Effector memory CD4-positive, alpha-beta T cell (primary cell): ENCODE measurements at places on chromosomes 1 and 21.

DNA sequence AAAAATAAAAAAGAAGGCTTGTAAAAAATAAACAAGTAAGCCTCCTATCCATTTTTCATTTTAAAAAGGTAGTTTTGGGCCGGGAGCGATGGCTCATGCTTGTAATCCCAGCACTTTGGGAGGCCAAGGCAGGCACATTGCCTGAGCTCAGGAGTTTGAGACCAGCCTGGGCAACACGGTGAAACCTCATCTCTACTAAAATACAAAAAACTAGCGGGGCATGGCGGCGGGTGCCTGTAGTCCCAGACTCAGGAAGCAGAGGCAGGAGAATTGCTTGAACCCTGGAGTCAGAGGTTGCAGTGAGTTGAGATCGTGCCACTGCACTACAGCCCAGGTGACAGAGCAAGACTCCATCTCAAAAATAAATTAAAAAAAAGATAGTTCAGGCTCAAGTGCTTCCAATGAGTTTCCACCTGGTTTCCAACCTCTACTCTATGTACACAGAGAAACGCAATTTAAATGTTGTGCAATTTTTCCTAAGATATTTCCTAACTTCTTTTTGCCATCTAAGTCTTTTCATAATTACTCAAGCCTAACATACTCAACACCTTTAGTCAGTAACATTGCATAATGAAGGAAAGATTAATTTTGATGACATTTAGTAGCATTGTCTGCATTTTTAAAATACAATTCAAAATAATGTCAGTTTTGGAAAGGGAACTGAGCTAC, 106.3 kb downstream of the KCNT2 start:
- DNase-seq, result no peak

DNA sequence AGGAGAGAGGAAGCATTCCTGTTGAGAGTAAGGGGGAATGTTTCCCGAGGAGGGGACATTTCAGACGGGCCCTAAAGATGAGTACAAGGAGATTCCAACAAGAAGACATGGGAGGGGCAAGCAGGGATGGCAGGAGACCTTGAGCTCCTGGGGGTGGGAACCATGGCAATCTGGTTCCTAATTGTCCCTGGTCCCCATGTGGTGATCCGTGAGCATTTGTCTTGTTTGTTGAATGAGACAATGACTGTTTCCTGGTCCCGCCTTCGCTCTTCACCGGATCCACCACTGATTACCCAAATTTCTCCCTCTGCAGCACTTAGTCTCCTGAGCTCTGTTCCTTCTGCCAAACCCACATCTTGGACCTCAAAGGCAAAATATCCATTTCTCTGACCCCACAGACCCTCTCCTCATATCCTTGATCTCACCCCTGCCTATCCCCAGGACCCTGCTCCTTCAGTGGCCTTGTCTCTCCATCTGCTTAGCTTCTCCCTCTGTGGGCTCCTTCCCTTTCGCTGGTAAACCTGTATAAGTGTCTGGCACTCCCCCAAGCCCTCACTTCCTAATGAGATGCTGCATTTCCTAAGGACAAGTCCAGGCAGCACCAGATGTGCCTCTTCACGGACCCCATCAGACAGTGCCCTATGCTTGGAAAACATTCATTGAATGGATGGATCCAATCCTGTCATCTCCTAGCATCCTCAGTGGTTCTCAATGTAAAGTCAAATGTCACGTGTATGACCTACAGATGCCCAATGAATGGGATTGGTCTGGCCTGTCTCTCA, 8.3 kb upstream of the CSF1 start:
- no peak for DNase-seq

DNA sequence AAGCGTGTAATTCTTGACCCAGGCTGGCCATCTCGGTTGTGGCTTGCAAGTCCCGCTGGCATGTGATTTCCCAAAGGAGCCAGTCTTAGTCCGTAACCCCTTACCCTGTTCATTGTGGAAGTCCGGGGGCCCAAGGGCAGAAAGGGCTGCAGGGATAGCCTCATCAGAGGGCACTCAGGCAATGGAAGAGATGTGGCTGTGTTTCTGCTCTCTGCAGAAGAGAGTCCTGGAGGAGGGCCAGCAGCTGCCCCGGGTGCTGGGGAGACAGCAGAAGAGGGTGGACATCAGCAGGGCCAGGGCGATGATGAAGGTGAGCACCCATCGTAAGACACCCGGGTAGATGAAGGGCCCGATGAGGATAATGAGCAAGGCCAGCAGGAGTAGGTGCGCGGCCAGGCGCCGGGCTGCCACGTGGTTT, 830 bp downstream of the RNF186 start:
- DNase-seq, result no peak

- DNase-seq, result no peak
Measured at GRCh38 chr1:18309552-18310155, 171.1 kb upstream of the KLHDC7A start.

DNA sequence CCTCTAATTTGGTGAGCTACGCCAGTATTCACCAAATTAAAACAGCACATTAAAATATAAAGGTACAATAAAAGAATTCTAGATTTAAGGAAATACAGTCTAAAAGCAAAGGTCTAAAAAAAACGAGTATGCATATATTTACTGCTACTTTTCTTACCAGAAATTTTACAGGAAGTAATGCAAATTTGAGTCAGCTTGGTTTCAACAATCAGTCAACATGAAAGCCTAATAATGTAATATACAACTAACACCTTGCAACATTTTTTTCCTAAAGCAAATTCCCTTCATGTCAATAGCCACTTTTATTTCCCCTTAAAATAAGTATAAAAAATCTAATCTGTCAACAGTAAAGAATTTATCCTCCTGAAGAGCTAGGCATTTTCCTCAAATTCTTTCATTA, 11.9 kb downstream of the PTP4A2 start:
- no peak for DNase-seq

GRCh38 chr1:37722181-37723071, 30.1 kb downstream of the CDCA8 start:
- DNase-seq, result no peak

DNA sequence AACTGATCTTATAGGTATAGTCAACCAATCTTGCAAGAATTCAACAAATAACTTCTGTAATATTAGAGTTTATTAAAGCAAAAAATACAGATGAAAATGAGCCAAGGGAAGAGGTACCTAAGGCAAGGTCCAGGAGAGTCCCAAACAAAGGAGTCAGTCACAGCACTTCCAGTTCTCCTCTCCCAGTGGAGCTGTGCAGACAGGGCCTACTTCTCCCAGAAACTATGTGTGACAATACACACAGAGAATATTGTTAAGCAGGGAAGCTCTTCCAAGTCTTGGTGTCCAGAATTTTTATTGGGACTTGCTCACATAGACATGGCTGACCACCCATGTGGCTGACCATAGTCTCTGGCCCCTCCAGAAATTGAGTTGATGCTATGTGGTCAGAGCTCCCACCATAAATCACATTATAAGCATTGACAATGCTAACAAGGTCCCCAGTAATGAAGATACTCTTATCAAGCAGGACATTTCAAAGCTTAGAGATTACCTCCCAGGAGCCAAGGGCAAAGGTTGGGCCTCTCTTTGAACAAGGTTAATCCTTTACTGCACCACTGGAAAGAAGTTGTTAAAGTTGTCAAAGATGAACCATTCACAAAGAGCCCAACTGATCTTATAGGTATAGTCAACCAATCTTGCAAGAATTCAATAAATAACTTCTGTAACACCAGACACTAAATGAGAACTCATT, 3.5 kb upstream of the CD244 start:
- no peak for DNase-seq

- no peak for DNase-seq
Measured at GRCh38 chr1:56515898-56516538, 63.3 kb downstream of the PLPP3 start.

DNA sequence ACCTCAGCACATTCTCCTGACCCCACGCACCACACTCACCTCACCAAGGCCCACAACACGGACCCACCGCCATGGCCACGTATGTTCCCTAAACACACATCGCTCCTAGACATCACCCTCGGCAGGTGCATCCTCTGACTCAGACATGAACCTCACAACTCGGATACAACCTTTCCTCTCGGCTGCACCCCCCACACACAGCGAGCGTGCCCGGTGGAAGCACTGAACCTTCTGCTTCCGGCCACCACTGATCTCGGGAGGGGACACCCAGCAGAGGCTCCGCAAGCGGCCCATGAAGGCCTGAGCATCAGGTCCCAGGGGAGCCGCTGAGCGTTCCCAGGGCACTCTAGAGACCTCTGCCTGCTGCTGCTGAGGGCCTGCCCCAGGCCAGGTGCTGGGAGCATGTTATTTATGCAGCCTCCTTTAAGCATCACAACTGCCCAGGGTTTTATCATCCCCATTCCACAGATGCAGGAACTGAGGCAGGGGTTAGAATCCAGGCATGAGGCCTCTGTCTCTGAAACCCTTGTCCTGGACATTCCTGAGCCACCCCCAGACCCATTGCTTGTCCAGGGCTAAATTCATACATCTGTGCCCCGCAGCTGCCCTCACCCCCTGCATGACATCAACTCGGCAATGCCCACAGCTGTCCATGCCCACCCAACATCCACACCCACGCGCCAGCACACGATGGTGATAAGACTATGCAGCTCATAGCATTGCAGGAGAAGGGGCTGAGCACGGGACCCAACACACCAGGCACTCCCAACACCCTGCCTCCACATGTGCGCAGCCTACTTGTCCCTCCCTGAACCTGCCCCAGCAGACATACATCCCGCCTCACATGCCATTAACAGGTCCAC, 27.0 kb downstream of the SDC3 start:
- no peak for DNase-seq

- DNase-seq, result no peak
Measured at GRCh38 chr1:52102336-52103013, 39.4 kb upstream of the ZFYVE9 start.

GRCh38 chr1:58465825-58466629, 80.5 kb downstream of the OMA1 start:
- no peak for DNase-seq

DNA sequence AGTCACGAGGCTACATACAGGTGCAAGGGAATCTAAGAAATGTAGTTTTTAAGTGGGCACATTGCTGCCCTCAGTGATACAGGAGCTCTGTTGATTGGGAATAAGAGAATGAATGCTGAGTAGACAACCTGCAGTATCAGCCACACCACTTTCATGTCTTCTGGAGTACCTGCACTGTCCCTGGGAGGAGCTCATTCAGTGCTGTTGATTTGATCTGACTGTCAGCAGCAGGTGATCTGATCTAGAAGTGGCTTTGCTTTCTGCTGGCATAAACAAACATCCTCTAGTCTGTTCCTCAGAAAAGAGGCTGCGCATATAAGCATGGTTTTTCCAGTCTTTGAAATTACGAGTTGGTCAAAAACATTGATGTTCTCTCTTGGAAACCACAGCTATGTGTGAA, 35.5 kb upstream of the LRRC52 start:
- no peak for DNase-seq

GRCh38 chr21:28247454-28248020, 745.1 kb downstream of the LTN1 start:
- DNase-seq, result no peak

DNA sequence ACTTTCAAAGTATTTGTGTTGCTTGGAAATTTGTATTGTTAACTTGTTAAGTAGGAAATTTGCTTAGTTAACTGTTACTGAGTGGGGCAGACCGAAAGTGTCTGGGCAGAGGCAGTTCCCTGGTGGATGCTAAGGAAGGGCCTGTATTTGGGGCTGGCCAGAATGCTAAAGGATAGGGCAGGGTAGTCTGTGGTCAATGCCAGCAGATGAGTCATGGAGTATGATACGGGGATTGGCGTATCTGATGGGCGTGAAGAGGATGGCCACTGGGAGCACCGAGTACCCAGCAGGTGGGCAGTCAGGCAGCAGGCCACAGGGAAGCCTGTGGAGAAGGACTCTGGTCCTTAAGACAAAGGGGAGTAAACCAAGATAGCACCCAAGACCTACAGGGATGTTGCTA, 46.6 kb upstream of the SCAF4 start:
- DNase-seq, result no peak

DNA sequence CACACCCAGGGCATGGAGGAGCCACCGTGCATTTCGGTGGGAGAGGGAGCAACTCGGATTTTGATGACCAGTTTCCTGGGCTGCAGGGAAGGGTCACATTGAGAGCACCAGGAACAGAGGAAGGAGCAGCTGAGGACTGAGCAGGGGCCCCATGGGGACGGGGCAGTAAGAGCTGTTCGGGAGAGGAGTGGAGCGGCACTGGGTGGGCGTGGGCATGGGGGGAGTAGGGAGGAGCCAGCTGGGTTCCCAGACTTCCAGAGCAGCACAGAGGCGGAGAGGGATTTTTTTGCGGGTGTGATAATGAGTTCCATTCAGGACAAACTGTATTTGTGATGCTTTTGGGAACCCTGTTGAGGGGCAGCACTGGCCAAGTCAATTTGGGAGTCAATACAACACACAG, 17.4 kb upstream of the GPR153 start:
- DNase-seq, result no peak

DNA sequence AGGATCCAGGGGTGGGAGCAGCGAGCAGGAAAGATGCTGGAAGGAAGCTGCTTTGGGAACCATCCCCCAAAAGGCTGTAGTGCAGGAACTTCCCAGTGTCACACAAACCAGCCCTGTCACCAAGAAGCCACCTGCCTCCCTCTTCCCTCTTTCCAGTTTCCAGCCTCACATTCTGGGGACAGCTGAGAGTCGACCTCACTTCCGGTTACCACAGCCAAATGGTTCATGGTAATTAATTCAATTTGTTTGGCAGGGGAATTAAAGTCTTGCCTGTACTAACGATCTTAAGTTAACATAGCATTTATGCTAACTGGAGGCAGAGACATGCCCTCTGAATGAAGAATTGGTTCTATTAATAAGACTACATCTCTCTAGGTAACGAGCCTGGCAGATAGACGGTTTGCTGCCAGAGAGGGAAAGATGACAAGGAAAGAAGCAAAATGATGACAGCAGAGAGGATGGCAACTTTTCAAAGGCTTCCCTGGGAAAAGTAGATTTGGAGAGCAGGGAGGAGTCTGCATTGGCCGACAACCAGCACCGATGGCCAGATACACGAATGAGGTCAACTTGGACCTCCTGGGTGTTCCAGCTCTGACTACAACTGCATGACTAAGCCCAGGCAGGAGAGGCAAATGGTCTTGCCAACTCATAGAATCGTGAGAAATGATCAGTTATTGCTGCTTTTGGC, 64.1 kb downstream of the TMCO4 start:
- DNase-seq, result no peak

DNA sequence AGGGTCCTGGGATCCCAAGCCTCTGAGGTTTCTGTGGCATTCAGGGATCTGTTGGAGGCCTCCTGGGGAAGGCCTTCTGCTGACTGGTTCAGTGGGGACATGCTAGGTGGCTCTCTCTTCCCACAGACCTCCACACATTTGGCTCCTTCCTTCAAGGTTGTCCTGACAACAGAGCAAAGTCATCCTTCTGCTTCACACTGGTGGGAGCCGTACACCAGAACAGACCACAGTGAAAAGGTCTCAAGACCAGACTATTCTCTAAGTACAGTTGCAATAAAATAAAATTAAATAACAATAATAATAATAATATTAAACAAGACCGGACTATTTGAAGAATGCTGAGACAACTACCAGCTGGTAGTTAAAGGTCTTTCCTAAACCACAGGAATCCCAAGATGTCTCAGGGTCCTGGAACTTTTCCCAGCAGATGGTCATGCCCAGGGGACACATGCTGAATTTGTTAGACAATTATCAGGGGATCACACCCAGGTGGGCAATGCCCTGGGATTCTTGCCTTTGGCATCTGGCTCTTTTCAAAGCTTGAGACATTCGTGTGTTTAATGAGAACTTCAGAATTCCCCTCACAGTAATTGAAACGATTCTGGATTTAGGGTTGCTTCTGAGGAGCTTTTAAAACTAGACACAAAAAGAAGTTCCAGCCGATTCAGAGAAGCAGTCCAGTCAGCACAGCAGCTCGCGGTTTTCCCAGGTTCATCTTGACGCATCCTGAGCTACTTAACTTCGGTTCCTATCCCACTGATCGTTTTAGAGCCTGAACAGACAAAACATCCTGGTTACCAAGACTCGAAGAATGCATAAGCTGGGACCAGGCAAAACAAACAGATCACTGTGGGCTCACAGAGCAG, 22.9 kb downstream of the HTR1D start:
- no peak for DNase-seq
